ENCODE measurements at places on chromosomes 16 and 17.

GRCh38 chr16:13342675-13343074 lies 441.3 kb downstream of the SHISA9 start:
- no peak for DNase-seq

- DNase-seq, result no peak
Measured at GRCh38 chr17:73568934-73569333, 75.3 kb downstream of the SDK2 start.

- DNase-seq, result no peak
Measured at GRCh38 chr16:46854846-46855245, 23.9 kb upstream of the C16orf87 start.

DNA sequence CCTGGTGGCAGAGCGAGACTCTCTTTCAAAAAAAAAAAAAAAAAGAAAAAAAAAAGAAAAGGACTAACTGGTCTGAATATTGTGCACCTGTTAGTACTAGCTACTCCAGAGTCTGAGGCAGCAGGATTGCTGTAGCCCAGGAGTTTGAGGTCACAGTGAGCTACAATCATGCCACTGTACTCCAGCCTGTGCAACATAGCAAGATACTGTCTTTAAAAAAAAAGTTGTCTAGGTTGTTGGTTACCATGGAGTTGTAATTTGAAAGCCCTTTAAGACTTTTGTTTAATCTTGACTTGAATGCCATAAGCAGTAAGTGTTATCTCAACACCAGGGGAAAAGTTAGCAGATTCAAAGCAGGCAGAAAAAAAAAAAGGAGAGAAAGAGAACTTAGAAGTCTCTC lies 10.9 kb upstream of the C16orf54 start:
- DNase-seq, result peak; percentile 42
